ENCODE measurements at places on chromosomes 7 and 10.

- DNase-seq, result no peak
These were observed 137.4 kb downstream of the GLI3 start for GRCh38 chr7:42099470-42100155.

- no peak for DNase-seq
These were observed 23.6 kb upstream of the ITGB8 start for GRCh38 chr7:20307119-20307518.

DNA sequence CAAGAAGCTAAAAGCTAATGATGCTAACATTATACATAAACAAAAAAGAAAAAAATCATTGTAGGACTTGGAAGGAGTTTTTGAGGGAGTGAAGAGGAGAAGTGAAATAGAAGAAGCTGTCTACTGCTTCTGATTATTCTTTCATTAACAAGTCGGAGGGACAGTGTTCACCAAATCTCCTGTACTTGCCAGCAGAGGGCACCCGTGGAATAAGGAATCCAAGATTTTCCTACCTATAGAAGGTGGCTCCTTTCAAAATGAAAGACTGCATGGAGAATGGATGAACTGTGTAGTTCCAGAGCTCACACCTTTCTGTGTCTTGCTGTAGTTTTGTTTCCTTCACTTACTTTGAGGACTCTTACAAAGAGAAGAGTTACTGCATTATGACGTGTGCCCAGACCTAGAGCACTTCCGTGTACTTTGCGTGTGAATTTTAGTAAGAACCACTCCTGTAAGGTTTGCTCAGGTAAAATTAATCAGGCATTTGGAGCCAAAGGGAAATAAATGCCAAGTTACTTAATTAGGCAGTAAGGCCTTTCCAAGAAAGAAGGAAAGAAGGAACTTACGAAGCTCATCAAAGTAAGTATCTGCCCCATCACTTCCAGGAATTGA lies 145.1 kb downstream of the SEMA3D start:
- DNase-seq, result no peak

DNA sequence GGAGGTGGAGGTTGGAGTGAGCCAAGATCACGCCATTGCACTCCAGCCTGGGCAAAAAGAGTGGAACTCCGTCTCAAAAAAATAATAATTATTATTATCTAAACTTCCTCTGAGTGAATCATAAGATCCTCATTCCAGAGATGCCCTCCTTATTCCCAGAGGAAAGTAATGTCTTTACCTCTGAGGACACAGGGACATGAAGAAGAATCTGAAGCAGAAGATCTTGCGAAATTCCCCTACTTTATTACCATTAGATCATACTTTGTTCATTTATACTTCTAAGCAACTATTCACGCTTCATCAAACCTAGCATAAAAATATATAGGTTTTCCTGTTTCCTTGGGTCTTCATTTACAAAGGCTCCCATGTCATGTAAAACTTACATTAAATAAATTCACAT lies 143.1 kb downstream of the ETV1 start:
- no peak for DNase-seq

- DNase-seq, result no peak
These were observed 138.1 kb downstream of the EMX2 start for GRCh38 chr10:117680601-117681000.

- no peak for DNase-seq
These were observed 101.6 kb downstream of the HECTD2 start for GRCh38 chr10:91511549-91512330.

GRCh38 chr7:121048195-121048594 lies 59.7 kb downstream of the CPED1 start:
- no peak for DNase-seq

DNA sequence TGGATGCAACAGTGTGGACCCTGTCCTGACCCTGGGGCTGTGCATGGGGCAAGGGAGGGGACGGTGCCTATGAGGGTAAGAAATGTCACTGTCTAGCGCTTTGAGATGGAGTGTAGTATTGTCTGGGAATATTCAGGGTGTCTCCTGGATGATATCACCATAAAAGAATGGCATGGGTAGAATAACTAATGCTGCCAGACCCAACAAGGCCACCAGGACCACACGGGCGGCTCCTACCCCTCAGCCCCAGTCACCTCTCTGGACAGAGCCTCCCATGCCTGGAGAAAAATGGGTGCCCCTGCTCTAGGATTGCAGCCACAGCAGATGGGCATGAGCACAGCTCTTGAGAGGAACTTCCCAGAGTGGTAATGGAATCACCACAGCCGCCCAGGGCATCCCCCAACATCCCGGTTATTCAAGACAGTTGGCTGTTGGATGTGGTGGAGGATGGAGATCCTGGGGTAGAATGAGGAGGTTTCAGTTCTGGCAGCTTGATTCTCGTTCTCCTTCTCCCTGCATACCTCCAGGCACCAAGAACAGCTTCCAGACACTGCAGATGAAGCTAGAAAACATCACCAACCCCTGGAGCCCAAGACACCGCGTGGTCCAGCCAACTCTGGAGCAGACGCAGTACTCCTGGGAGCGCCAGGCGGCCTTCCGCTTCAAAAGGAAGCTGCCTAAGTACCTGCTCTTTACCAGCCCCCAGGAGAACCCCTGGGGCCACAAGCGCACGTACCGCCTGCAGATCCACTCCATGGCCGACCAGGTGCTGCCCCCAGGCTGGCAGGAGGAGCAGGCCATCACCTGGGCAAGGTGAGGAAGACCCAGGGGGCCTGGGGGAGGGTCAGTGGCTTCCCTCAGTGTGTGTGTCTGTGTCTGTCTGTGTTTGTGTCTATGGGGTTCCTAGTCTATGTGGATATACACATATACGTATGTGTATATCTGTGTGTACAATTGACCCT lies 6.2 kb downstream of the AOC1 start:
- DNase-seq, result no peak

DNA sequence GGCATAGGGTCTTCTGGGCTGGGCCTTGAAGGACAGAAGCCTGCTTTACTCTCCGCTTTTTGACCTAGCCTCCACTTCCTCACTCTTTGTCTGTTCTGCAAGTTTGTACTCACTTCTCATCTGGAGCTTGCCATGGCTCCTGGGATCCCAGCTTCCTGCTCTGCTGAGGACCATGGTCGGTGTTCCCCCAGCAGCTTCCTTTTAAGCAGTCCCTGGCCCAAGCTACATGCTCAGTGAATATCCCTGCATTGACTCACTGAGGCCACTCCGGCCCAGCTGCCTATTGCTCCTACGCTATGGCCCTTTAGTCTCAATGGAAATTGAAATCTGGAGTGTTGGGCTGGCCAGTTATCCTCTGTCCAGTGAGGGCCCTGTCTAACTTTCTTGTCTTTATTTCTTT lies 427.7 kb downstream of the RPS24 start:
- no peak for DNase-seq

GRCh38 chr10:63173468-63174232 lies 40.5 kb downstream of the NRBF2 start:
- DNase-seq, result no peak

Data from activated CD8-positive, alpha-beta memory T cell treated with anti-CD3 and anti-CD28 coated beads for 48 hours (primary cell).